SHP77 treated with DMSO at 0.1 percent for 48 hours (cell line): ENCODE measurements at places on chromosomes 3 and 15.

- DNase-seq = no peak
These were observed 76.4 kb upstream of the TNFAIP8L3 start for GRCh38 chr15:51170882-51171633.

DNA sequence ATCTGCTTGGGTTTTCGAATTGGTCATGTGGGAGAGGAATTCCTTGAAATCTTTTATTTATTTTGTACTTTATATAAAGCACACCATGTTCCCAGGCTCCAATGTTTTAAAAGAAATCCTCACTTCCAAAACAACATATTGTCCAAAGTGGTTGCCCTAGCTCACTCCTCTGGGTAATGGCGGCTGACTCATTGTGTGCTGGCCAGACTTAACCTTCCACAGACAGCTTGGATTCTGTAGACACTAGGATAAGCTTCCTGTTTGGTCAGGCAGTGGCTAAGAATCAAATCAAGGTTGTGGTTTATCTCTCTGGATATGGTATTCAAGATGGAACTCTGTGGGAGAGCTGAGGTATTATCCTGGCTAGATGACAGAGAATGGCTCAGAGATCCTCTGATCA lies 55.8 kb upstream of the FAM98B start:
- no peak for DNase-seq

GRCh38 chr3:71416876-71417275 lies 166.7 kb downstream of the FOXP1 start:
- no peak for DNase-seq

DNA sequence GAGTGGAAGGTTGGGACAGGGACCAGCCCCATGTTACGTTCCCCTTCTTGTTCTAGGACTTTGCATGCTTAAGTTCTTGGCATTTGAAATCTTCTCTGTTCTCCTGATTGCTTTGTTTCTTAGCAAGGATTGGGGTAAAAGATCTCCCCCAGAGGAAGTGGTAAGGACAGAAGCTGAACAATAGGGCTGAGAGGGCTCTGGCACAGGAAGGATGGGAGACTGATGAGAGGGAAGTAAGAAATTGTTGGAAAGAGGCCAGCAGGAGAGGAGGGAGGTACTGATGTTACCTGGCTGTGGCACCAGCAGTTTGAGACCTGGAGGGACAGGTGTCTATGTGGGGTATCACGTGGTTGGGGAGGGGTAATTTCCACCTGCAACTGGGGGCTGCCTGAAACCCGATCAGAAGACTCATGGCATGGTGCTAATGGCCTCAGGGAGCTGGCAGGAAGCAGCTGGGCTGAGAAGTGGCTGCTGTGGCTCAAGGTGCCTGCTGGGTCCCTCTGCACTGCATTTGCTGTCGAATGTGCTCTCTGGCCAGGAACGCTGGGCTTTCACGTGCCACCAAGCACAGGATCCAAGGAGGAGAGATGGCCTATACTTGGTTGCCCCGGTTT lies 108.4 kb downstream of the LSM3 start:
- DNase-seq = no peak

GRCh38 chr15:93887151-93887550 lies 344.2 kb upstream of the MCTP2 start:
- DNase-seq = no peak

GRCh38 chr3:46098319-46098761 lies 71.1 kb upstream of the XCR1 start:
- no peak for DNase-seq
